GDM1 (cell line): ENCODE measurements at places on chromosomes 6 and 20.

GRCh38 chr20:56943946-56944945 is 315.1 kb downstream of the TFAP2C start:
- no peak for DNase-seq

GRCh38 chr6:8736156-8736895 is 301.0 kb upstream of the SLC35B3 start:
- no peak for DNase-seq

GRCh38 chr20:40442181-40442963 is 246.7 kb downstream of the MAFB start:
- no peak for DNase-seq

DNA sequence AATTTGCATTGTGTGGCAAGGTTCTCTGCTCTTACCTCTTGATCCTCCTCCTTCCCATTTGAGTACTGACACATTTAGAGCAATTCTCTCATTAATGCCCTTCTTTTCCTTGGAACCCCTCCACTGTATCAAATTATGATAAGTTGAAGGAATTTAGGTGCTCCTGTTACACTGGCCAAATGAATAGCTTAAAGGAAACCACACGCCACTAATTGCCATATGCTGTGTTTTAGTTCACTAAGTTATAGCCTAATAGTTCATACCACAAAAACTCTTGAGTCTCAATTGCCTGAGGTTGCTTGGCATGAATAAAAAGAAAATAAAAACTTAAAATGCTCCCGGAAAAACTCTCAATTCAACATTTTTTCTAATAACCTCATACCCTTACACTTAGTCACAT is 1239.3 kb downstream of the EPHA7 start:
- no peak for DNase-seq

DNA sequence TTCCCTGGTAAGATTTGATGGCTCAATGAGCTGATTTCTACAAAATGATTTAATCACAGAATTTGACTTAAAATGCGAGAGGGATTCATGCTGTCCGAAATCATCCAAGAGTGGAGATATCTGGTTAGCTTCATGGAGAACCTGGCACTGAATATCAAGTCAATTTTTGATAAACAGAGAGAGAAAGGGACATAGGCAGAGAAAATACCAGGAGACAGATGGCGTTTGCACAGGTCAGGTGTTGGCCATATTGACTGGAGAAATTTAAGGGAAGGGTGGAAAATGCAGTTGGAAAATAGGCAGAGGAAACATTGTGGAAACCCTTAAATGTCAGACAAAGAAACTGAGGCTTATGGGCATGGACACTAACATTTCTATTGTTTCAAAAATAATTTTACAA is 47.0 kb downstream of the BCAS1 start:
- DNase-seq = no peak

GRCh38 chr6:89526563-89526869 is 93.6 kb downstream of the ANKRD6 start:
- DNase-seq = no peak

GRCh38 chr6:25042536-25042935 is 106.8 kb upstream of the RIPOR2 start:
- DNase-seq = no peak

DNA sequence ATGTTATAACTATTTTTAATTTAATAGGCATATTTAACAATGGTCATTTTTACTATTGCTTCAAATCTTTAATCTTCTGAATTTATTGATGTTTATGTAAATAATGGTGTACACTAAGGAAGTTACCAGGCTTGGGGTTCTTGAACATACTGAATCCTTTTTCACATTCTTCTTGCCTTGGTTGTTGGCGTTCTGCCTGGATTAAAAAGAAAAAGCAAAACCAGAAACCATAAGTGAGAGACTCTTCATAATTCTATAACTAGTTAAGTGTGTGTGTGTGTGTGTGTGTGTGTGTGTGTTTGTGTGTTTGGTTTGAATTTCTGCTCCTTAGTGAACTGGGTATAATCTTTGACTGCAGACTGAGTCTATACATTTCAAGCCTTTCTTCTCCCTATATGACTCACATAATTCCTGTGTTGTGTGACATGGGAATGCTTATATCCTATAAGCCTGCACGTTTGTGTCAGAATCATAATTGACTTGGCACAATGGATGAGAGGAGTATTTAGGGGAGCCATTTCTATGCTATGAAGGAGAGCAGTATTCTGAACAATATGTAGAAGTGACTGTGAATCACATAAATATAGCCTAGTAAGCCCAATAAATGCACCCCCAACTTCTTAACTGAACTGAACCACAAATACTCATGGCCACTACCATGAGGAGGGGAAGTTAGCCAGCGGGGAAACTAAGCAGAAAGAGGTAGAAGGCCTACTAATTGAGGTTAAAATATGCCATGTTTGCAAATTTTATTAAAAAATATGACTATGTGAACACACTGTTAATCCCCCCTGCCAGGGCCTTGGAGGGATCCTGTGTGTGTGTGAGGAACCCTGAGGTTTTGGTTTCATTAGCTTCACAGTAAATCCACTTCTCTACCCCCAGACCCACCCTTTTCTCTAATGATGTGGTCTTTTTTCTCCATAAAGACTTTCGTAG is 425.5 kb downstream of the BCKDHB start:
- no peak for DNase-seq

- DNase-seq = no peak
Observed at GRCh38 chr6:125738276-125738675, 11.2 kb upstream of the HEY2 start.

- no peak for DNase-seq
Observed at GRCh38 chr20:24657196-24657595, 187.8 kb downstream of the SYNDIG1 start.

DNA sequence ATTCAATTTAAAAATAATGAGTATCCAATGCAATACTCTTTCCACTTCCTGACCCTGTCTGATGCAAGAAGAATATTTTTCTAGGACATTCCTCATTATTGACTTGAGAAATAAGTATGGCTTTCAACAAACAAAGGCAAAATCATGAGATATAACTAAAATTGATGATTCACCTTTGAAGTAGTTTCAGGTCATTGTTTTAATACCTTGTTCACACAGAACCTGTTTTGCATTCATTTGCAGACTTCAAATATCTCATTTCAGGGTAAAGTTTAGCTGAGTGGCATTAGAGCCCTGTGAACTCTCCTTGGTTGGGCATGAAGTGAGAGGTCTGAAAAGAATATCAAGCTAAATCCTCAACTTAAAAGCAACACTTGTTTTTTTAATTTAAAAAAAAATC is 309.2 kb downstream of the NRN1 start:
- no peak for DNase-seq

DNA sequence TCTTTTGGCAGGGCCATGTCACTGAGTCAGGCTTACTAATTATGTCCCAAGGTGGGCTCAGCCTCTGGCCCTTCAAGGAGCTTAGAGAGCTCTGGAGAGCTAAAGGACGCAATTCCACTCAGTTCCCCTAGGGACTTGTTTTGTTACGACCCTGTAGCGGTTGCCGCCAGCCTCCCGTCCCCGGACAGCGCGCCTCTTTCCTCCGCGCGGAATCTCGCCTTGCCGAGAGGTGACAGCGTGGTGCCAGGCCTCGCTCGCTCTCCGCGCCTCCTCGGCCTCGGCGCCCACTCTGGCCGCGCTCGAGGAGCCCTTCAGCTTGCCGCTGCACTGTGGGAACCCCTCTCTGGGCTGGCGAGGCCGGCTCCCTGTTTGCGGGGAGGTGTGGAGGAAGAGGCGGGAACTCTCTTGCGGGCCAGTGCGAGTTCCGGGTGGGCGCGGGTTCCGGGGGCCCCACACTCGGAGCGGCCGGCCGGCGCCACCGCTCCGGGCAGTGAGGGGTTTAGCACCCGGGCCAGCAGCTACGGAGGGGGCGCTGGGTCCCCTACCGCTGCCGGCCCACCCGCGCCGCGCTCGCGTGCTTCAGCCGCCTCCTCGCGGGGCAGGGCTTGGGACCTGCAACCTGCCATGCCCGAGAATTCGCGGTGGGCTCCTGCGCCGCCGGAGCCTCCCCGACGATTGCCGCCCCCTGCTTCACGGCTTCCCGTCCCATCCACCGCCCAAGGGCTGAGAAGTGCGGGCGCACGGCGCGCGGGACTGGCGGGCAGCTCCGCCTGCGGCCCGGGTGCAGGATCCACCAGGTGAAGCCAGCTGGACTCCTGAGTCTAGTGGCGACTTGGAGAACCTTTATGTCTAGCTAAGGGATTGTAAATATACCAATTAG is 9.9 kb upstream of the ZNF311 start:
- DNase-seq = no peak

DNA sequence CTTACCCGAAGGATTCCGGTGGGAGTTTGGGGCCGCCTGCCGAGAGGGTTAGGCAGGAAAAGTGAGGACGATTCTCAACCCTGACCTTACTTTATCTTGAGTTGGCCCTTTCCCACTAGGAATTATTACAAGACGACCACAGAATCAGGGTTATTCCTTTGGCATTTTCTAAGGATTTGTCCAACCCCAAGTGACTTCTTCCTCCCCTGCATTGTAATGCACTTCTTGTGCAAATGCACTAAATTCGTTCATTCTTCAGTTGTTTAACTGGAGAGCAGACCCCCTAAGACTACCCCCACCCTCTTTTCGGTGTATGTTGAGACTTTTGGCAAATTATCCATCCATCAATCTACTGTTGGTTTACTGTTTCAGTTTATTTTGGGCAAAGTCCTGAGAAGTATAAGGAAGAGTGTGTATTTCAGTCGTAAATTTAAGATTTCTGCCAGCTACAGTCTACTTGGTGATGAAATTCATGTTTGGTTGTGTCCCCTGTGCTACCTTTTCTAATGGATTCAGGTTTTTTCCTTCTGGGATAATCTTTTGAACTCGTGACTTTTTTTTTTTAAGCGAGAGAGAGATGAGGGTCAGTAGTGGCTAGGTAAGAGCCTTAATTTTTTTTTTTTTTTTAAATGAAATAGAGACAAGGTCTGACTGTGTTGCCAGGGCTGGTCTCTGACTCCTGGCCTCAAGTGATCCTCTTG is 611 bp upstream of the TMEM217 start:
- no peak for DNase-seq

- no peak for DNase-seq
Observed at GRCh38 chr6:7541175-7542064, at the start of gene DSP. Gene DSP (plus strand): TSS chr6:7541671. CDS start chr6:7541916, 245 bp downstream.

GRCh38 chr20:41386502-41387427 is 20.1 kb upstream of the EMILIN3 start:
- no peak for DNase-seq

GRCh38 chr20:37218441-37218840 is 39.1 kb upstream of the MROH8 start:
- no peak for DNase-seq

DNA sequence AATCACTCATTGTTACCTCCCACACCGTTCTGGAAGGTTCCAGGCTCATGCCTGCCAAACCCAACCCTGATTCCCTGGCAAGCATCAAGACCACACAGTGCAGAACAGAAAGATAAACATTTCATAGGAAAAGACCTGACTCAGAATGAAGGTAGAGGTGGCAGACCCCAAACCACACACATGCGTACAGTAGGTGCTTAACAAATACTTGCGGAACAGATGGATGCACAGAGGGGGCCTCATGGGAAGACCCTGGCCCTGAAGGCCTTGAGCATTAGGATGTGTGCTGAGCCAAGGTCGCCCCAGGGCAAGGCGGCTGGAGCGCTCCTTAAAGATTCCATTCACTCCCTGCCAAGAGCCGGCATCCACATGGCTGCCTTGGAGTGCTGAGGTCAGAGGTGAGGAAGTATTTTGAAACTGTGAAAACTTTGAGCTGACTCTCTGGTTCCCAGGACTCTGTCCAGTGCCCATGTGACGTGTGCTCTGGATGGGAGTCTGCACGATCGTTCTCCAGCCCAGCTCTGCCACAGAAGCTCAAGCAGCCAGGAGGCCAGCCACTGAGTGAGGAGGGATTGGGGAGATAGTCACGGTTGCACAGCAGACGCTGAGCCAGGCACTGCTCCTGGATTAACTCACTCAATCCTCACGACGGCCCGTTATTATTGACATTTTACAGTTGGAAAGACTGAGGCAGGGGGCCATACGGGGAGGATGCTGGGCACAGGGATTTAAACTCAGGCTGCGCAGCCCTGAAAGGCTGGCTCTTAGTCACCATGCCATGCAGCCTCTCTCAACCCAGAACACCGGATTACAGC is 65.5 kb upstream of the AFDN start:
- no peak for DNase-seq

DNA sequence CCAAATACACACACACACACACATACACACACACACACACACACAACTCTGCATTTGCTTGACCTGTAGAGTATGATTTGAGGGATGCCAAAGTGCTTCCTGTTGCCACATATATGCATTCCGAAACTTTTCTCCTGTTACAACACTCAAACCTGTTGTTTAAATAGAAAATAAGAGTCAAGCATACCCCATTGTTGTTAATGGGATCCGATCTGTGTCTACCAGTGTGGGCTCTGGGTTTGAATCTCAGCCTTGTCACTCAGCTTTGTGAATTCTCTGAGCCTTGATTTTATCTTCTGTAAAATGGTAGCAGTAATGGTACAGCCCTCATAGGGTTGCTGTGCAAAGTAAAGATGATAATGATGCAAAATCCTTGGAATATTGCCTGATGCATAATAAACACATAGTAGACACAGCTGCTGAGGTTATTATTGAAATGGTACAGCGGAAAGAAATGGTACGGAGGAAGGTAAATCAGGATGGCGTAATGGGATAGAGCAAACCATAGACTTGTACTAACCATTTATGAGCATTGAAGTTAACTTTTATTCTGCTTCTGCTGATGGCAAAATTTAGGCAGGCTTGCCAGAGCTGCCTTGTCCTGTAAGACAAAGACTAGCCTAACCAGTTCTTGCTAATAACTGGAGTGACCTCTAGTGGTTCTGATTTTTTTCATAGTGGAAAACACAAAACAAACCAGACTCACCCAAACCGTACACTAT is 113.5 kb upstream of the PHACTR1 start:
- DNase-seq = peak; percentile 4

DNA sequence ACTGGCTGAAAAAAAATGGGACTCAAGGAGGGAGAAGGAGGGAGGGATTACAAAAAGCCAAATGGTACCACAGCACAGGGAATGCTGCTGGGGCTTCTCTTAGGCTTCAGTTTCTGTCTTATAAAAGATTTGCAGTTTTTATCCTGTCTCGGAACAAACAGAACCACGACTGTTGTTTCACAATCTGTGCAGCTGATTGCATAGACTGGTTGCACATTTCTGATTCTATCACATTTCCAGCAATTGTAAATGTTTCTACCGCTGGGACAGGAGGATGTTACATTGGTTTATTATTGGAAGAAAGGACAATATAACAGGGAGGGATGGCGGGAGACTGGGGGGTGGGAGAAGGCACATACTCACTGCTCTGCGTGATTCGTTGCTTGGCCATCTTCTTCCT is 73.5 kb upstream of the ARID1B start:
- DNase-seq = no peak

- no peak for DNase-seq
Observed at GRCh38 chr6:110285306-110286060, 72.7 kb downstream of the METTL24 start.

DNA sequence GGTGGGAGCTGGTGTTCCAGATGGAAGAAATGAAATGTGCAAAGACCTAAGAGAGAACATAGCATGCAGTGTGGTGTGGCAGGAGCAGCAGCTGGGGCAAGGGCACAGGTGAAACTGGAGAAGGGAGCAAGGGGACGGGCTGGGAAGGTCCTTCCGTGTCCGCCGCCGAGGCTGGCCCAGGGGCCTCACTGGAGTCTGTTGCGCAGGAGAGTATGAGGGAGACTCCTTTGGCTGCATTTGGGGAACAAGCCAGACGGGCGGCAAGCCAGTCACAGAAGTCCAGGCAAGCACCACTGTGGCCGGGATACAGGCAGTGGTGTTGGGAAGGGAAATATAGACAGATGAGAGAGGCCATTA is 77.7 kb downstream of the GJA10 start:
- DNase-seq = no peak

- DNase-seq = no peak
Observed at GRCh38 chr20:53321596-53321995, 272.0 kb downstream of the ZNF217 start.

GRCh38 chr20:33351696-33352095 is 49.6 kb downstream of the CDK5RAP1 start:
- DNase-seq = no peak
